NCI-H1694 treated with DMSO at 0.1 percent for 48 hours (cell line): ENCODE measurements at places on chromosomes 4 and X.

DNA sequence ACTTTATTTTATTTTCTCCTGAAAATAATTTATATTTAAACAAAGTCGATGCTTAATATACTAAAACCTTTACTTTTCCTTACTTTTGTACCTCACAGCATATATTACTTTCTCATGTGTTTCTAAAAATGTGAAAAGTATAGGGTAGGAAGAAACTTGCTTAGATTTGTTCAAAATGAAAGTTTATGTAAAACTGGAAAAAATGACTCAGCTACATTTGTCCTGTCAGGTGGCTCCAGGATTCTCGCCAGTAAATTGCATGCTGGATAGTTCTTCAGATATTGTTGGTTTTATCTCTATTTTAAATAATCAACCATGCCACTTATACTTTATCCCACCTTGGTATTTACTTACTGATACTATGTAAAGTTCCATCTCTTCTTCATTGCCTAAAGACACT, 159.2 kb upstream of the NDST4 start:
- no peak for DNase-seq

DNA sequence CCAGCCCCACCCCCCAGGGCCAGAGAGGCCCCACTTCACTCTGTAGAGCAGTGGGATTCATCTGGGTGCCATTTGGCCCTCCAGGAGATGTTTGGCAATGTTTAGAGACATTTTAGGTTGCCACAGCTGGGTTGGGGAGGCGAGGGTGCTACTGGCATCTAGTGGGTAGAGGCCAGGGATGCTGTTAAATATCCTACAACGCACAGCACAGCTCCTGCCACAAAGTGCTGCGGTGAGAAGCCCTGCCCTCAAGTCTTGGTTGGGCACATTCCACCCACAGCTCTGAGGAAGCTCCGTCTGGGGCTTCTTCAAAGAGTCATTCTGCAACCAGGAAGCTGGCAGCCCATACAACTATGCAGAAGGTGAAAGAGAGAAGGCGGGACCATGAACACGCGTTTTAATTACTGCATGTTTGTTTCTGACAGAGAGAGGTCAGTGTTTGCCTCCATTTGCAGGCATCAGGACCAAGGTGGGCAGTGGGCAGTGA, 48.1 kb upstream of the FAM9C start:
- DNase-seq, result no peak

- no peak for DNase-seq
Measured at GRCh38 chr4:21002976-21003375, 302.7 kb downstream of the PACRGL start.

DNA sequence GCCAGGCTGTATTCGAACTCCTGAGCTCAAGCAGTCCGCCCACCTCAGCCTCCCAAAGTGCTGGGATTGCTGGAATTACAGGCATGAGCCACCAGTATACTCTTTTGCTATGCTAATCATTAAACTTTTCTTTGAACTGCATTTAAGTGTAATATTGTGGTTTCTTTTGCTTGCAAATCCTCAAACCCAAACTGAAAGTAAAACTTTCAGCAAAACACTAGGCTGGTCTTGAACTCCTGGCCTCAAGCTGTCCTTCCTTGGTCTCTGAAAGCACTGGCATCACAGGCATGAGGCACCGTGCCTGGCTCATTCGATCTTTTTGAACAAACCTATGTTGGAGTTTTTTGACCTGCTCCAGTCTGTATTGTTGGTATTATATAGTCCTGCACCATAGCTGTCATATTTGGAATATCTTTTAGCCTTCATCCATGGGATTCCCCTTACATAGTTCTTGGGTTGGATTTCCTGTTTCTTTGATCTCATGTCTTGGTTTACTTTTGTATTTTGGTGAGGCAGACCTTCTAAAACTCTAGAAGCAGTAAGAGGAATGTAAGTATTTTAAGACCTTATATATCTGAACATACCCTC, 34.1 kb downstream of the MOB1B start:
- no peak for DNase-seq

GRCh38 chrX:40207626-40208025, 109.9 kb upstream of the BCOR start:
- DNase-seq, result no peak

DNA sequence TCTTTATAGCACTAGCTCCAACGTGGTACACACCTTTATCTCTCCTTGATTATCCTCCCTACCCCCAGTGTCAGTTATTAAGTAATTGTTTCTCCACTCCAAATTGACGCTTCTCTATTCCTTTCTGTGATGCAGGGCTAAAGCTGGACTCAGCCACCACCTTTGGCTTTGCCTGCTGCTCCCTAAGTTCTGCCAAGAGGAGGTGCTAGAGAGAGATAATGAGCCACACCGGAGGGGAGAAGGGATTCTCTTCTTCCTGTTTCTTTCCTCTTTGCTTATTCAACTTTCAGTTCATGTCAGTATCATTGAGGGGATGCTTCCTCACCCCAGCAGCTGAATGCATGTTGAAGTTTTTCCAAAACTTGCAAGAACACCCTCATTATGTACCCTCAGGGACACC, 176.5 kb downstream of the GBA3 start:
- DNase-seq, result no peak

DNA sequence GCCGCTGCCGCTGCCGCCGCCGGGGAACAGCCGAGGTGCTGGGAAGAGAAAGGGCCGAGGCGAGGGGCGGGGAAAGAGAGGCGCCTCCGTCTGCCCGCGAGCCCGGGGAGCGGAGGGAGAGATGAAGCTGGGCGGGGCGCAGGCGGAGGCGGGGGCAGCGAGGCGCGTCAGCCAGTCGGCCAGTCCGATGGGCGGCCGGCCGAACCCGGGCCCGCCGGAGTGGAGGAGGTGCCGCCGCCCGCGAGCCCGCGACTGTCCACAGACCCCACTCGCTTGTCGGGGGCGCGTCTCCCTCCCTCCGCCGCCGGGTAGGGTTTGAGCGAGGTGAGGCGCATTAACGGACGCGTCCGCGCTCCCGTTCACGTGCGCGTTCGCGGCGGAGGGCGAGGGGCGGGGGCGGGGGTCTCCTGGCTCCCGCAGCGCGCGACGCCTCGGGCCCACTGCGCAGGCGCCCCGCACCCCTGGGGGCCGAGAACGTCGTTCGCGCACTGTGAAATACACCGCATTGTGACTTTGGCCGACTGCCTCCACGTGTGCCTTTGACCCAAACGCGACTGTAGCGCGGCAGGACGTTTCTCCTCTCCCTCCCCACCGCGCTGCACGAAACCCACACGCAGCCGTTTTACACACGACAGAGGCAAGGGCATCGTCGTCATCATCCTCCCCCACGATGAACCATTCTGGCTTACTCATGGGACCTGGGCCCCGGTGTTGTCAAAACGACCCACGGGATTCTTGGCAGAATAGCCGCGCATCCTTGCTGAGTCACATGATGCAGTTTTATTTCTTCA, at the start of gene NUDT11:
Gene NUDT11 (minus strand): TSS at position 92 of the 791 bp plus-strand sequence. CDS start 148 bp downstream, outside the sequence.
- DNase-seq, result no peak

DNA sequence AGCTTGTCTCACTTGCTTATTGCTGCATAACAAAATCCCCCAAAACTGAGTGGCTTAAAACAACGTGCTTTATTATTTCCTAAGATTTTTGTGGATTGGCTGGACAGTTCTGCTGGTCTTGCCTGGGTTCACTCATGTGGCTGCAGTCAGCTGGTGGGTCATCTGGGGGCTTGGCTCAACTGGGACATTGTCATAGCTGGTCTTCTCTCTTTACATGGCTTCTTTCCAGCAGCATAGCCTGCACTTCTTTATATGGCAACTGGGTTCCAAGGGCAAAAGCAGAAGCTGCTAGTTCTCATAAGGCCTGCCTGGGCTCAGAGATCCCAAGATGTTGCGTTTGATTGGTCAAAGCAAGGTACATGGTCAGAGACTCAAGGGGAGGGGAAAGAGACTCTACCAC, 33.7 kb upstream of the STAG2 start:
- DNase-seq, result no peak

DNA sequence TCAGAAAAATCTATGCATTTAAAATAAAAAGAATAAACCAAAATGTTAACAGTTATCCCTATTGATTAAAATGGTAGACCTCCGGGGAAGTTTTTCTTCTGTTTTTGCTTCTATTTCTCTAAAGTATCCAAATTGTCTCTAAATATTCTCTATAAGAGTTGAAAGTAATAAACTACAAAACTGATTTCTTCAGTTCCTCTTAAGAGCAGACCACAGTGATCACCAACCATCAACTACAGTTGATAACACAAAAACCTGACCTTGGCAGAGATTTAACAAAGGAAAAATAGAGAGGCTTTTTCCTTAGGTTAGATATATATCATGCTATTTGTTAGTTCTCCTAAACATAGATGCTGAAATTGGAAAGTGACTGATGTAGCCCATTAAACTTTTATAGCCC, 27.3 kb downstream of the DDX60 start:
- DNase-seq, result no peak

- no peak for DNase-seq
Measured at GRCh38 chrX:97968376-97969163, 1084.9 kb downstream of the RPA4 start.

GRCh38 chr4:27040356-27040755, 179.7 kb downstream of the STIM2 start:
- no peak for DNase-seq

DNA sequence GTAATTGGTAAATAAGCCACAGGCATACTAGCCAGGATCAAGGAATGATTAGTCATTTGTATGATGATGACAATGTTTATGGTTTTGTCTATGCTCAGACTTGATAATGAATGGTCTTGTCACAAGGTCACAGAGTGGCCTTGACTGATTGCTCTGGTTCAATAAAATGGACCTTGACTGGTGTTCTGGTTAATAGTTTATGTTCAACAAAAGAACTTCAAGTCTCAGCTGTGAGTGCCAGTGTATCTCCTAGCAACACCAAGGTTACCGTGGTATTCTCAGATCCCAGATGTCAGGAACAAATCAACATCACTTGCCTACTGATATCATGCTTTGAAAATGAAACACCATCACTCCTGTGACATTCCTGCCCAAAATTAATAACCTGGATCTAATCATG, 16.3 kb upstream of the LRAT start:
- no peak for DNase-seq

DNA sequence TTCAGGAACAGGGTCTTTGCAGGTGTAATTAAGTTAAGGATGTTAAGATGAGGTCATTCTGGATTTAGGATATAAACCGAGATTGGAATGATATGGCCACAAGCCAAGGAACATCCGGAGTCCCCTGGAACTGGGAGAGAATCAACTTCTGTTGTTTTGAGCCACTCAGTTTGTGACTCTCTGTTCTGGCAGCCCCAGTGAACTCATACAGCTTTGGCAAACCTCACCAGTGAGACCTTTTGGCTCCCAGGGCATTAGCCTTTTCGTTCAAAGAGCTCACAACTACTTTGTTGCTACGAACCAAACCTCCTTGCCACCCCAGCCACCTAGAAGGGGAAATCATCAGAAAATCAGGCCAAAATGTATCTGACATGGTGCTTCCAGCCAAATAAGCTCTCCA, 80.4 kb downstream of the MTMR1 start:
- DNase-seq, result no peak

GRCh38 chr4:121308328-121308663, 72.5 kb downstream of the QRFPR start:
- DNase-seq, result no peak

DNA sequence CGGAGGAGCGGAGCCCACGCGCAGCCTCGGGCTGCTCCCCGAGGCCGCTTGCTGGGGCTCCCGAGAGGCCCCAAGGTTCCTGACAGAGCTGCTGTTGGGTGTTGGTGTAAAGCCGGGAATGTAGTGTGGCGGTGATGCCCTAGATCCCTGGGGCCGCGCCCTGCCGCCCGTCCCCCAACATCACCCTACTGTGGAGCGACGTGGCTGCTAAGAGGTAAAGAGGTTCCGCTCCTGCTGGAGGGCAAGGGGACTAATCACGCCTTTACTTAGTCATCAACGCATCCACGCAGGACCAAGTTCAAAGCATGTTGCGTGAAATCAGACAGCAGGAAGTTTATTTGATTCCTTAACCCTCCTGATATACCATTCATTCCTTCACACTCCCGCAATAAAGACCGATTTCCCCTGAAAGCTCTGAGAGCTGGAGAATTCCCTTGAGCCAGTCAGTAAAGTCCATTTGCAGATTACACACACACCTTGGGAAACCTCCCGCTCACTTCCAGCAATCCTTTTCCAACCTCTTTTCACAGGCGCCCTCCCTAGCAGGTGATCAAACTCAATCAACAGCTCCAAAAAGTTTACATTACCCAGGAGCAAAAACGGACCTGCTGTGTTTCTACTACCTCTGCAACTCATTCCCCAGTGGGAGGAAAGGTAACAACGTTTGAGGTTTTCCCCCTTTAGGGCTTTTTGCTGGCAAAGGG, 579 bp upstream of the GABRA2 start:
- DNase-seq, result no peak

- DNase-seq, result no peak
Measured at GRCh38 chrX:72115380-72115779, 16.3 kb downstream of the RTL5 start.

GRCh38 chr4:119151161-119151560, 15.5 kb downstream of the MYOZ2 start:
- DNase-seq, result no peak

DNA sequence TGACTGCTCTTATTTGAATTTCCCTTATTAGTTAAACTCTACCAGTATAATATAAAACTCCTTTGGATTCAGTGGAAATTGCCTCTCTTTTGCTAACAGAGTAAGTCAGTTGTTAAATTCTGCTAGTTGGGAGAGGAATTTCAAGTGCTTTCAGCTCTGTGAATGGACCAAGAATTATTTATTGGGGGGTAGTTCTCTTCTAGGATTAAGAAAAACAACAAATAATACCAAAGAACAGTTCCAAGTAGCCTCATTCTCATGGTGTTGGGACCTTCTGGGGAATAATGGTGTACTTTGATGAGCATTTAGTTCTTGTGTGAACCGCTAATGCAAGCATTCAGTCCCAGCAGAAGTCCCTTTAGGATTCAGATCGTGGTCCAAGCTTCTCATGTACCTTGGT, 11.6 kb downstream of the SPARCL1 start:
- DNase-seq, result no peak

DNA sequence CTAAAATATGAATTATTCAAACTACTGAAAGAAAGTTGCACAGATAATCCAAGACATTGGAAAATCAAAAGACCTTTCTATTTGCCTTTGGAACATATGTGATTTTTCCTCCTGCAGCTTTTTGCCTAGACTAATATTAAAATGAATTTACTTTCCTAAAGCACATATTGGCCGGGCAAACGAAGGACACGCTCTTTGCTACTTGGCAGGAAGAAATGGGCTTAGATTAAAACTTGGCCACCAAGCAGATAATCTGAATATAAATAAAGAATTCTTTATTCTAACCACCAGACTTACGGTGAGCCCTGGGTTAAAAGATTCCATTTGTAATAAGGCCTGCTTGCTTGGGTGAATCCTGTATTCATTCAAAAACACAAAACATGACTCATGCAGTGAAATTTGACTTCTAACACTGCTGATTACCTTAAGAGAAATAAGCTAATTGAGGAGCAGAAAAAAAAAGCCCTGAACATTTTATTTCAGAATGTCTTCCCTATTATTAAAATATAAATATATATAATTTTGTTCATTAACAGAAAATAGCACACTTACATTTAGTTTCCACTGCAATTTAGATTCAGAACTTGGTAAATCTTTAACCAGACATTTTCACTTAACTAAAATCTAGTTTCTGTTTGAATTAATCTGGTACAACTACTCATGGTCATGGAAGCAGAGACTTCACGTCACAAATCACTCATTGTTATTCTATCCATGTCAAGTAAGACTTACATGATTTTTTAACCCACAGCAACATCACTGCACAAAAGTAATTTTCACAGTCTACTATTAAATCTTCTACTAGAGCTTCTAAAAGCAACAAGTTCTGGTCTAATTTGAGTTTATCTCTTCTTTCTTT, 116.1 kb upstream of the PLAC1 start:
- DNase-seq, result no peak
